Amygdala (tissue), 56 donors: ENCODE measurements at places on chromosomes 1 and 21.
A peak's percentile ranks its signal among the peaks of the same experiment; 100 is the strongest.

DNA sequence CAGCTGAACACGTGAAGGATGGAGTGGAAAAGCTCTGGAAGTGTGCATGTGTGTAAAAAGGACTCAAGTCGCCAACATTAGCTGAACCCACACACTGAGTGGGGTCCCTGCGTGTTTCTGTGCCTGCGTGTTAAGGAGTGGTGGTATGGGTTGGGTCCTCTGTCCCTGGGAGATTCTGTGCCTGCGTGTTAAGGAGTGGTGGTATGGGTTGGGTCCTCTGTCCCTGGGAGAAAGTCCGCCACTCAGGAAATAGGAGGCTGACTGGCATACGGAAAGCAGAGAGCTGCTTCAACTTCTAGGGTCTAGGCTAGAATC, 7.0 kb upstream of the SOX13 start:
- no peak for DNase-seq

- peak; percentile 26 for DNase-seq
These were observed at the start of gene AGBL4 for GRCh38 chr1:50023292-50024159. AGBL4 (minus strand) TSS chr1:50023954.

DNA sequence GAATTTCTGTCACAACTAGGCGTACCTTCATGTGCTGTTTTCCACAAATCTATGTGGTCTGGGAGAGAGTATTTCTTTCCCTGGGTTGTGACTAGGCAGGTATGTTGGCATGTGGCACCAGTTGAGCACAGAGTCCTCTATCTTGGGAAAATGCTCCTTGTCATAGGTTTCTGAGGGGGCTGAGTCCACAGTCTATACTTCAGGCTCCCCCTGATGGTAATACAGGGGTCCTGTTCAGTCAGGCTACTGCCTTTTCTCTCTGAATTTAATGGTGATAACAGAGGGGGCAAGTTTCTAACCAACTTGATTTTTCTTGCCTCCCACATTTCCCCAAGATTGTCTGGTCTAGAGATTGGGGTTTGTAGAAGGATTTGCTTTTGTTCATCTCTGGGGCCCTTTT, 35.8 kb downstream of the VANGL1 start:
- DNase-seq: no peak

DNA sequence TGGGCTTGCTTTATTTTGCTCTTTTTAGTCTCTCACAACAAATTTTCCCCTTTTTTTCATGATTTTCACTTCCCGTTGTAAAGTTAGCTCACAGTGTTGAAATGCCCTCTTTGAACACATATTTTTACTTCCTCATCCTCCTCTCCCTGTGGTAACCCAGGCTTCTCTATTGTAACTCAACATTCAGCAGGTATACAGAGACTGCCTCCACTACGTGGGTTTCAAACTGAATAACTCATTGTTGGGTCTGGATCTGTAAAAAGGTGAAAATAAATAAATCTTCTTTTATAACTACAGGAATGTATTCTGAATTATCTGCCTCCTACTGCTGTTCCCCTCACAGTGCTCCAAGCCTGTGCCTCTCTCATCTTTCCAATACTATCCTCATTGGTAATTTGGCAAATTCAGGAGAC, 166.4 kb downstream of the RUNX1 start:
- DNase-seq: no peak

GRCh38 chr1:18279351-18280074, 171.9 kb downstream of the IGSF21 start:
- DNase-seq: no peak

GRCh38 chr1:200075522-200075921, 48.0 kb downstream of the NR5A2 start:
- DNase-seq: no peak

GRCh38 chr1:21246905-21247642, 43.2 kb downstream of the ECE1 start:
- DNase-seq: no peak

DNA sequence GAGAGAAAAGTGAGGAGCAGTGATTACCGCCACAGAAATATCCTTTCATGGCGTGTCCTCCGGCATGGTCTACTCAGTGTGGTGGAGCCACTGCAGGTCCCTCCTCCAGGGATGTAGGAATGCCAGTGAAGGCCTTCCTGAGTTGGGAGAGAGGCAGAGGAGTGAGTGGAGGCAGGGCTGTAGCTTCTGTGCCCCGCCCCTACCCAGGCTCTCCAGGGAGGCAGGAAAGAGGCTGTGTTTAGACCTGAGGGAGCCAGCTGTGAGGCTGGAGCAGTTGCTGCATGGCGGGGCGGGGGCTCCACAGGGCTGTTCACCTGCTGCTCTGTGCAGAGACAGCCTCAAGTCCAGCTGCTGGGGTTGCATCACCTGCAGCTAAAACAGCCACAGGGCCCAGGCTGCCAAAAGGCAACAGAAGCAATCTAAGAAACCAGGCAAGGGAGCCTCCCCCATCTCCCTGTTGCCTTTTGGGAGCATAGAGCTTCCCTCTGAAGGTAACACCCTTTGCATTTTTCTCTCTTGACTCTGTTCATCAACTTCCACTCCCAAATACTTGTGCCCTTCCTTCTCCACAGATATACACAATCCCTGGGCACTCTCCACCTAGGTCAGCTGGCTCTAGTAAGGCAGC, 801 bp upstream of the ANXA9 start:
- no peak for DNase-seq

GRCh38 chr1:17579951-17580939, 40.7 kb downstream of the ARHGEF10L start:
- no peak for DNase-seq

GRCh38 chr1:244732851-244733450, 80.0 kb downstream of the DESI2 start:
- DNase-seq: no peak

GRCh38 chr1:6183520-6183989, 3.4 kb upstream of the CHD5 start:
- no peak for DNase-seq

- no peak for DNase-seq
These were observed 119.4 kb downstream of the SIPA1L2 start for GRCh38 chr1:232510367-232511110.

DNA sequence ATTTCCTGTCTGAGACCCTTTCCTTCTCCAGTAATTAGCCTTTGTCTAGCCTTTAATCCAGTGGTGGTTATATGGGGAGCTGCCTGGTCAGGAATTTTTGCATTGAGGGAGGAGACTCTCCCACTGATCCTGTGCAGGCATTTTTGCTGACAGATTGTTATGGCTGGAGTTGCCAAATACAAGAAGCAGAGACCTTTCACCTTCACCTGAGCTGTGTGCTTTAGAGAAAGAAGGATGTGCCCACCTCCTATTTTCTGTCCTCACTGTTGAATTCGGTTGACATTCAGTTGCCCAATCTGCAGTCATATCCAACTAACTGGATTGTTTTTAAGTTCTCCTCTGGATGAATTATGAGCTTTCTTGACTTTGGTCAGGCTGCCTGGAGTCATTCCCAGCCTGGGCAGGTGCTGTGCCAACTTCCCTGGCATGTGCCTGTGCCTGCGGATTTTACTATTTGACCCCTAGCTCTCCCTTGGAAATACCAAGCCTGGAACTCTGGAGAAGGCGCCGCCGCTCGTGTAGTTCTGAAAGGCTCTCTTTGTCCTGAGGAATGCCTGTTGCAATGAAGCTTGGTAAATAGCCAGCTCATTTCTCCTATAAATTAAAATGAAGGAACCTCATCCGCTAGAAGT, 143.9 kb downstream of the NOS1AP start:
- DNase-seq: no peak

GRCh38 chr1:209094384-209094783, 489.1 kb upstream of the CAMK1G start:
- DNase-seq: no peak

GRCh38 chr1:119943216-119943615, 46.9 kb upstream of the ADAM30 start:
- no peak for DNase-seq

- DNase-seq: no peak
These were observed 16.9 kb downstream of the CD160 start for GRCh38 chr1:145736191-145736590.

GRCh38 chr1:175472464-175472863, 270.9 kb downstream of the TNR start:
- DNase-seq: no peak

- DNase-seq: no peak
These were observed 11.1 kb upstream of the RASSF5 start for GRCh38 chr1:206496131-206496793.

DNA sequence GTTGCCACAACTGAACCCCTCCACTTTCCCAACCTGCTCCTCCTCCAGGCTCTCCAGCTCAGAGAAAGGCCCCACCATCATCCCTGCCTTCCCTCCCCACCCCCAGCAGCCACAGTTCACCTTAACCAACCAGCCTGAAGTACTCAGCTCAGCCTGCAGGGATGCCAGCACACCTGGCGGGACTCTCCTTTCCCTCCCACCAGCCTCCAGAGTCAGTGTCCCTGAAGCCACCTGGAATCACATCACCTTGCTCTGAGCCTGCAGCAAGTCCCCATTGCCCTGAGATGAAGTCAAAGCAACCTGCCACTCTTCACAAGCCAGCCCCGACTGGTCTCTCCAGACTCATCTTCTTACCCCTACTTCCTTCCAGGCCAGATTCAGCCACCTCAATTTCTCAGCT, 26.2 kb upstream of the ZC3H12A start:
- no peak for DNase-seq

GRCh38 chr21:42785666-42786427, 93.5 kb downstream of the WDR4 start:
- DNase-seq: no peak

- DNase-seq: no peak
These were observed 32.8 kb upstream of the PTPRC start for GRCh38 chr1:198606020-198606438.

GRCh38 chr1:45007311-45007710, 3.8 kb downstream of the HECTD3 start:
- DNase-seq: no peak

DNA sequence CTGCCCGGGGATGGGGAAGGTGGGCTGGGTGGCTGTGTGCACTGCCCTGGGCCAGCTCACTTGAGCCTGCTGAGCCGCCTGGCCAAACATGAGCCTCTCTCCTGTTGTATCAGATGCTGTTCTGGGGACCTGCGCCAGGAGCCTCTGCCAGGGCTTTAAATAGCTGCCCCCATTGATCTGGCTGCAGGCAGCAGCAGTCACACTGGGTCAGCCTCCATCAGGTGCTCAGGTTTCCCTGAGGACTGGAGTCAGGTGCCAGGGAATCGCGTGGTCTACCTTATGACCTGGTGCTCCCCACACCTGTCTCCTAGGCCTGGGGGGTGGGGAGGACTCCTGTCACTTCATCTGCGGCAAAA, 700 bp upstream of the CCDC28B start:
- DNase-seq: no peak

GRCh38 chr1:65493802-65494201, 73.3 kb downstream of the LEPR start:
- no peak for DNase-seq

DNA sequence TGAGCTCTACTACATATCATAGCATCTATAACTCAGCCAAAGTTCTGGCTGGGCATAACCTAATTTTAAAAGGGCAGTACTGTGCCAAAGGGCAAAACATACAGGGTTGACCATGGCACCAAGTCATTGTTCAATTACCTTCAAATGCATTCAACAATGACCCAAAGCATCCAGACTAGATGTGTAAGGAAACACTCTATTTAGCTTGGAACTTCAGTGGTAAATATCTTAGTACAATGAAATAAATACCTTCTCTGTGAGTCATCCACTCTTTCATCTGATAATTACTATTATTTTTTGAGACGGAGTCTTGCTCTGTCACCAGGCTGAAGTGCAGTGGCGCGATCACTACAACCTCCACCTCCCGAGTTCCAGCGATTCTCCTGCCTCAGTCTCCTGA, 70.0 kb downstream of the NVL start:
- no peak for DNase-seq

DNA sequence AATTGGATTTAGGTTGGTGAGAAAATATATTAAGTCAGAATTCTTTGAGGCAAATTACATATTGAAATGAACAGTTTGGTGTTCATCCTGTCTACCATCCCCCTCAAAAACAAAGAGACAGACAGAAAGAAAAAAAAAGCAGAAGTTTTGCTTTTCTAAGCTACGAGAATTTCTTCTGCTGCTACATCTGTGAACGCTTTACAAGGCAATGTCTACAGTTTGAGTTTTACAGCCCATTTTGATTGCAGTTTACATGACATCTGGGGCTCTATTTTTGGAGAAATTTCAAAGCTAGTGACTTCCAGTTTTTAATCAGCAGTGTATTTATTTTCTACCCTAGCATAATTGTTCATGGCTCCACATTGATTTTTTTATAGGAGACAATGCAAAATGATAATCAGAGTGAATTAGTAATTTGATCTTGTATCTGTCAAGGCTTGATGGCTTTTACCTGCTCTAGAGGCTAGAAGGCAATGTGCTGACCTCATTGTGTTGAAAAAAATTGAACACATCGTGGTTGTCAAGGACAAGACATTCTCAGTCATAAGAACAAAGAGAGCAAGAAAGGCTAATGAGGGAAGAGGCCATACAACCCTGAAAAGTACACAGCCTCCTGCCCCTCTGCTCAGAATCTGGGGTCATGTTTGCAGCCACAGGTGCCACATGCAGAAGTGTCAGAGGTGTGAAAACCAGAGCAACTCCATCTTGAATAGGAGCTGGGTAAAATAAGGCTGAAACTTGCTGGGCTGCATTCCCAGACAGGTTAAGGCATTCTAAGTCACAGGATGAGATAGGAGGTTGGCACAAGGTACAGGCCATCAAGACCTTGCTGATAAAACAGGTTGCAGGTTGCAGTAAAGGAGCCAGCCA, 201.0 kb upstream of the CAMK1G start:
- no peak for DNase-seq

DNA sequence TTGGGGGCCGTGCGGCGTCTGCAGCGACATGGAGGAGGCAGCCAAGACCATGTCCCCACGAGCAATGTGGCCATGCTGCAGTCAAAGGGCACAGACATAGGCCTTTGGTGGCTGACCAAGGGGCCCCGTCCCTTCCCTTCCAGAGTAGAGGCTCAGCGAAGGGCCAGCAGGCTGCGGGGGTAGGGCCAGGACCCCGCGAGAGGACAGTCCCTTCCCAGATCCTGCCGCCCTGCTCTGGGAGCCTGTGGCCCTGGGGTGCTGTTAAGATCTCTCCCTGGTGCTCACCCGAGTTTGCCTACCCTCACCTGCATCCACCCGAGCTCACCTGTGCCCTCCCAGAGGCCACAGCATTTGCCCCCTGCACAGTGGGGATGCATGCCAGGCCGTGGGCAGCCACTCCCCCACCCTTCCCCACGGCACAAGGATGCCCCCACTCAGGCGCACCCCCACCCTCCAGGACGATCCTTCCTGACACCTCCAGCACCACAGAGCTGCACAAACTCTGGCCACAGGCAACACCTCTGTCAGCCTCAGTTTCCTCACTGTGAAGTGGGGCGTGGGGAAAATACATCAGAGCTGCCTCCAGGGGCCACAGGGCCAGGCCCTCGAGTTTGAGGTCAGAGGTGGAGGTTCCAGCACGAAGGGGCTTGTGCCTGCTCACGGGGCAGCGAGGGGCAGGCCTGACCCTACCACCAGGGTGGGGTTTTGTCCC, 15.5 kb downstream of the ITGB2 start:
- no peak for DNase-seq
